Activated CD8-positive, alpha-beta memory T cell treated with anti-CD3 and anti-CD28 coated beads for 4 hours (primary cell): ENCODE measurements at places on chromosomes 2 and 18.

DNA sequence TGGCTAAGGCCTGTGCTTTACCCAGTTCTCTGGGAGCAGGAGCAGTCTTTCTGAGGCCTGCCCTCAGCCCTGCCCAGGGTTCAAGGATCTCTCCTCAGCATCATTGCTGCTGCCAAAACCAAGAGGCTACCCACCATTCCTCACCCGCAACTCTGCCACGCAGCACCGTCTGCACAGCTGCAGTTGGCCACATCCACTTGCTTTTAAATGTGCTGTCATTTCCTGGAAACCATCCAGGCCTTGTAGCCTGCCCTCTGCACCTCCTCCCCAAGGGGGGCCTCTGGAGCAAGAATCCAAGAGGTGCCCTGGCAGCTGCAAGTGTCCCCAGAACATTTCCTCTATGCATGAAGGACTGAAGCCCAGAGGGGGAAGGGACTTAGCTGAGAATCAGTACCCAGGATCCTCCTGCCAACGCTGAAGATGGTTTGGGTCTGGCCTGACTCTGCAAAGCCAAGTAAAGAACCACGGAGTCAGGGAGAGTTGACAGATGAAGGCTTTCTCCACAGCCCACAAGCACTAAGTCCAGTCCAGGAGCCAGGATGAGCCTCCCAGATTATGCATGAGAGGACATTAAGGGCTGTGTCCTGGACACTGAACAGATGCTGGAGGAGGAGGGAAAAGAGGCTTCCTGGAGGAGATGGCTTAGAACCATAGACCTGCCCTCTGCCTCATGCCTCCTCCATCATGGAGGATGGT, 14.9 kb downstream of the EMX1 start:
- DNase-seq = no peak

DNA sequence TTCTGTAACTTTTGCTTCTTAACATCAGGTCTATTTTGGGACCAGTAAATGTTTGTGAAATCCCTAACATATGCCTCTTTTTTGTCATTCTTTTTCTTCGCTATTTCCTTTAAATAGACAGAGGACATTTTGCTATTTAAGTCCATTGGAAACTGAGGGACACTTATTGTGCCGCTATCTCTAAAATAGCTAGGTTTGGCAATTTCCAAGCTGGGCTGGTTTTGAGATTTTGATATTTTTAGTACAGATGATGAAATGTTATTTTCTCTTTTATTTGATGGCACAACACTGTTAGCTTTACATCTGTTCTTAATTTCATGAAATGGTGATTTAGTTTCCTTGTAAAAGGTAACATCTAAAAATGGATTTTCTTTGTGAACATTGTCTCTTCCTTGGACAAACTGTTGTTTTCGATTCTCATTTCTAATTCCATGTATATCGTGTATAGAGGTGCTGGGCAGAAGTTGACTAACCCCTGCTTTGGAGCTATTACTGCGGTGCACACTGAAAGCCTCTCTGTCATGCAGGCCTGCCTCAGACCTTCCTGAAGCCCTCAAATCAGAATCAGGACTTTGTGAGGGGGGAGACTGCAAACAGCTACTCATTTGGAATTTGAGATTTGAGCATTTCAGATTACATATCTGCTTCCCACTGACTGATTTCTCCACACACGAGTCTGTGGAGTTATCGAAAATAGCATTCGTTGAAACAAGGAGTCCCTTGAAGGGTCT, 594 bp downstream of the RAD51AP2 start:
- no peak for DNase-seq

DNA sequence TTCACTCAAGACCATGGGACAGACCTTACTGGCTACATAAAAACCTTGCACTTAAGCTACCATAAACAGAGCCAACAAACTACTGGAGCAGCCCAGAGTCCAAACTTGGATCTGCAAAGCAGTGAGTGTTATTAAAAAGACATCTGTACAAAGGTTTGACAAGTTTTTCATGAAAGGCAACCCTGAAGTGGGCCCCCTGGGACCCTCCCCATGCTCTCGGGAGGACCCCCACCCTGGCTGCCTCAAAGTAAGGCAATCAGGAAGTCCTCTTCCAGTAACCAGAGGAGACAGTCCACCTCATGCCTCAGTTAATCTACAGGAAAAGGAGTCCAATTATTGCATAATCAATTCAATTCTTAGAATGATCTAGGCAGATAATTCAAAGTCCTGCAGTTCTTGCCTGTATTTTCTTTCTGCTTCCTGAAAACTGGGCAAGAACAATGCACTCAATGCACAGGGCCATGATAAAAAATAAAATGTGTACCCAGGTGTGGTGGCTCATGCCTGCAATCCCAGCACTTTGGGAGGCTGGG, 69.7 kb downstream of the TBC1D8 start:
- no peak for DNase-seq

DNA sequence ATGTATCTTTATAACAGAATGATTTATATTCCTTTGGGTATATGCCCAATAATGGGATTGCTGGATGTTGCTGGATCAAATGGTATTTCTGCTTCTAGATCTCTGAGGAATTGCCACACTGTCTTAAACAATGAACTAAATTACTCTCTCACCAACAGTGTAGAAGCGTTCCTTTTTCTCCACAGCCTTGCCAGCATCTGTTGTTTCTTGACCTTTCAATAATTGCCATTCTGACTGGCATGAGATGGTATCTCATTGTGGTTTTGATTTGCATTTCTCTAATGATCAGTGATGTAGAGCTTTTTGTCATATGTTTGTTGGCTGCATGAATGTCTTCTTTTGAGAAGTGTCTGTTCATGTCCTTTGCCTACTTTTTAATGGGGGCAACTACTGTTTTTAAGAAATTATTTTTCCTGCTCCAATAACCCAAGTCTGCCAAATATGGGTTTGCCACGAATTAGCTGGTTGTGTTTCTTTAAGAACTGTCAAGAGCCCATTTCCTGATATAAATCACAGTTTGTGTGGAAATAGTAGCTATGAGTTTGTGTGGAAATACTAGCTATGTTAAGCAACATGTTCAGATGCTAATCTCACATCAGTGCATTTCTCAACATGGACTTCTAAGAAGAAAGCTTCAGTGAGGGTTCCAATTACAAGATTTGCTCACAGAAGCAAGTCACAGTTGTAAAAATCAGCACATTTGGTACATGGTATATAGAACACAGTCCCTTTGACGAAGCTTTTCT, 259.4 kb downstream of the ANAPC1 start:
- no peak for DNase-seq

DNA sequence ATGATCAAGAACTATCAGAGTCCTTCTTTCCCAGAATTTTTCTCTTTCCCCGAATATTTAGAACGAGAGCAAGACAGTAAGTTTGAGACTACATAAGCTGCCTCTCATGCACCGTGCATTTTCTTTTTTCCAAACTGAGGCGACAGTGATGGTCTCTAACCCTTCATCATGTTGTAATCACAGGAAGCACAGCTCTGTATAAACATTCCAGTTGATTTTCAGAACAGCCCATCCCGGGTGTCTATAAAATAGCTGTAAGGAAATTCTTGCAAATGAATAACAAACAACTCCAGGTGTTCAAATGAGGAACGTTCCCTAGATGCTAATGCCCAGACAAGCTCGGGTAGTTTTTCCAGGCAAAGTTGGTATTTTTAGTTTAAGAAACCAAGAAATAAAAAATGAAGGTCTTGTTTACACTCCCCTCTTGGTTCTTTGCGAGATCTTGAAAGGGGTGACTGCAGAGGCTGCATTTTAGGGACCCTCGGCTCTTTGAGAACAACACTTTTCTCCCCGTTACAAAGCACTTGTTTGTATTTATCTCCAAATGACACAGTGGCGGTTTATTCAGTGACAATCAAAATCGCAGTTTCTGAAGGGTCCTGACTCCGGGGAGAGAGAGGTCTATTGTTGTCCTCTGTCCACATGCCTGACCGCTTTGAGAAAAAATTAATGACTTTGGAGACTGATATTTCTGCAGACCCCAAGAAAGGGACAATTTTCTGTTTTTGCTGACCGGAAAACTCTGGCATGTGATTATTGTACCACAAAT, 101.1 kb upstream of the NCK2 start:
- DNase-seq = no peak

DNA sequence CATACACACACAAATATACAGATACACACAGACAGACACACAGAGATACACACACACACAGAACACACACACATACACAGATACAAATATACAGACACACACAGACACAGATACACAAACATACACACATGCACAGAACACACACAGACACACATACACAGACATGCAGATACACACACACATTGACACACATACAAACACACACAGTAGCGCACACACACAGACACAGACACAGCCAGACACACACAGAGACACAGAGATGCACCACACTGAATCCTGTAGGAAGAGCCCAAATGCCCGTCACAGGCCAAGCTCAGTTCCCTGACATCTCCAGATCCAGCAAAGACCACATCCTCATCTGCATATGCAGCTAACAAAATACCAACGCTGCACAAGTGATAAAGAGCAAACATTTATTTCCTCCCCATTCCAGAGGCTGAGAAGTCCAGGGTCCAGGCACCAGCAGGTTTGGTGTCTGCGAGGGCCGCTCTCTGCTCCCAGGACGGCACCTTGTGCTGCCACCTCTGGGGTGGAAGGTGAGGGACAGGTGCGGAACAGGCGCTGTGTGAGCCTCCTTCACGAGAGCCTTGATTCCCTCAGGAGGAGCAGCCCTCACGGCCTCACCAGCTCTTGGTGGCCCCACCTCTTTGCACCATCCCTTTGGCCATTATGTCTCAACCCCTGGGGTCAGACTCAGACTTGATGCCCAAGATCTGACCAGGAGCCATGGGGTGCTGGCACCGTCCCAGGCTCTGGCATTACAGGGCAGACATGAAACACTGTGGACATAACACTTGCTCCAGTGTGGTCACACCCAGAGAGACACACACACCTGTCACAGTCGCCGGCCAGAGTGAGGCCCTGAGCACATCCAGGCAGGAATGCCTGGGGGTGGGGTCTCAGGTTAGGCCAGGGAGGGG, 108.7 kb downstream of the NDUFA10 start:
- DNase-seq = no peak

DNA sequence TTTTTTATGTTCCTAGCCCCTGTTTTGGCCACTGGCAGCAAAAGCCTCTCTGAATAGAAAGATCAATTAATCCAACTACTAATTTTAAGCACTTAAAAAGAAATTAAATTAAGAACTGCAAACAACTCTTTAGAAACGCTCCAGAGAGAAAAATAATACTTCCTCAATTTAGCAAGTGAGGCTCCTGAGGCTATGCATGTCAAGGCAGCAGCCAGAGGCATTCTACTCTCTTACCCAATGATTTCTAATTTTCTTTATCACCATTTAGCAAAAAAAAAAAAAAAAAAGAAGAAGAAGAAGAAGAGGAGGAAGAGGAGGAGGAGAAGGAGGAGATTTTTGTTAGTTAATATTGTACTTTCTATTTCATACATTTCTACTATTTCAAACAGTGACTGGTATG, 68.5 kb downstream of the TMEM237 start:
- no peak for DNase-seq

DNA sequence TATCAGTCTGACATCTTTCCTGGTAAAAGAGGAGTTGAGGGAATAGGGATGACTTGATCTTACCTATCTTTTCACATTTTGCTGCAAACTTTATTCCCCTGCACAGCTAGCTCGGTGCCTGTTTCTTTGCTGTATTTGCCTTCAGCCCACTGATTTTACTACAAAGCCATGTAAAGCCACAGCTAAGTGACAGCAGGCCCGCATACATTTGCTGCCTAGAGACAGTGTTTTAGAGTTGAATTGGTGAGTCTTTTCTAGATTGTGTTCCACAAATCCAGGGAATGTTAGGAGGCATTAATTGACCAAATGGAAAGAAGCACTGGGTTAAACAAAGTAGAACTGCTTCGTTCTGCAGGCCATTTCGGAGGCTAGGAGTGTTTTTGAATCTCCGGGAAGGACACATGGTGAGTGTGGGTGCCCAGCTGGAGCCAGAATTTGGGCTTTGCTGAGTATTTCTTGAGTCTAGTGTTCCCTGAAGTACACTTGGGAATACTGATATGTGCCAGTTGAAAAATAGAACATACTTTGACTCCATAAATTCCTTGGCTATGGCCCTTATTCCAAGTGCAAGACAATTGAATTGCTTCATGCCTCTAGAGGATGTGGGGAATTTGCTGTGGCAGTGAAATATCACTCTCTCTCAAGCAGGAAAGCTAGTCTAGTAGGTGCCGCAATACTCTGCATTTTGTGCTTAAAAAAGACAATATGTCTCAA, 329.8 kb downstream of the PTPRM start:
- DNase-seq = no peak

DNA sequence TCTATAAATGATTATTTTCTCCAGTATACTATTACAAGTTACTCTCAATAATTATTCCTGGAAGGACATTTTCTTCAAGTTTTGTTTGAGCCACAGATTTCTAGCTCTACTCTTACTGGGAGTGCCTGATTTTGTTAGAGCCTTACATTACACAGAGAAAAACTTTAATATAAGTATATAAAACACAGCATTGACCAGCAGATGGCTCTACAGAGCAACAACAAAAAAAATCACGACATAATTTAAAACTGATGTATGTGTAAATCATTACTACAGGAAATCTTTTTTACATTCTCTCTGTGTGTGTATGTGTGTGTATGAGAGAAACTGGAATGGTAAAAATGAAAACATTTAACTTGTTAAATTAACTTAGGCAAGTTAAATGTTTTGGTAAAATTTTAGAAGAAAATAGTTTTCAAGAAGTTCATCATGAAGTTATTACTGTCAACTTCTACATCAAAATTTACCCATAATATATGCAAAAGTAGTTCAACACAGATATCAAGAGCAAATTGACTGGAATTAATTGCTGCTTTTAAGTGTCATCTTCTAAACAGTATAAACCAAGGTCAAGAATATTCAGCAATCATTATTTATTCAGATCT, 103.3 kb downstream of the MDH1 start:
- DNase-seq = no peak

DNA sequence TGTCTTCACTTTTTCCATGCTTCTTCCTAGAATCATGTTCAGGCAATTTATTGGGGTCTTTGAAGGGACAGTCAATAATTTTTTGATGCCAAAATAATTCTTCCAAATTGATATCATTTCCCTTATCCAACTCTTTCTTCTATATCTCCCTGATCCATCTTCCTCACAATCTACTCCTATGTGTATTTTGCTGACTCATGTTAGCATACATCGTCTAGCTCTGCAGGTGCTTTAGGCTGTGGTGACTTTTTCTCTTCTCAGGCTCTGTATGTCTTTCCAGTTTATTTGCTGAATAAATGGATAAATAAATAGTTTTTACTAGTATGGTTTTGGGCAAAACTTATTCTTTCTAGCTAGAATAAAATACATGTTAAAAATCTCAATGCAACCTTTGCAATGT, 1650.9 kb upstream of the TMEFF2 start:
- no peak for DNase-seq

GRCh38 chr2:31208240-31208639, 9.1 kb downstream of the CAPN14 start:
- DNase-seq = no peak

- no peak for DNase-seq
Measured at GRCh38 chr2:28168376-28168775, 224.3 kb upstream of the FOSL2 start.

GRCh38 chr2:208579678-208580077, 173.1 kb downstream of the PTH2R start:
- no peak for DNase-seq
